ENCODE measurements at places on chromosomes 3 and 15. TPM values are rescaled to one million over a fixed set of nuclear protein-coding genes. Genes with fewer than 3 reads are reported as not detected.

DNA sequence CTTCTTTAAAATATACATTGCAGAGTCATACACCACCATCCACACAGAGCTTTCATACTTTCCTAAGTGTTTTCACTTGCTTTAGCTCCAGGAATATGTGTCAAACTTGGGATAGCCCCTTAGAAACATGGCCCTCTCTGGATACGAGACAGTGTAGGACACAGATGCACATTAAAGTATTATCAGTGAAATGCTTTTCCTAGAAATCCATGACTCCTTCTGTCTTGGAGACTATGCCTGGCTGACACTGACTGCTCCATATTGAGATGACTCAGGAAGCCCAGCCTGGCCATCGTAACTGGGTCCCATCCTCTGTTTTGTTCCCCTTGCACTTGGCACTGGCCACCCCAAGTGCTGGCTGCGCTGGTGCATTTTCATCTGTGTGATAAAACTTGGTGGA lies 204.8 kb downstream of the PDZRN3 start:
- no peak for DNase-seq

DNA sequence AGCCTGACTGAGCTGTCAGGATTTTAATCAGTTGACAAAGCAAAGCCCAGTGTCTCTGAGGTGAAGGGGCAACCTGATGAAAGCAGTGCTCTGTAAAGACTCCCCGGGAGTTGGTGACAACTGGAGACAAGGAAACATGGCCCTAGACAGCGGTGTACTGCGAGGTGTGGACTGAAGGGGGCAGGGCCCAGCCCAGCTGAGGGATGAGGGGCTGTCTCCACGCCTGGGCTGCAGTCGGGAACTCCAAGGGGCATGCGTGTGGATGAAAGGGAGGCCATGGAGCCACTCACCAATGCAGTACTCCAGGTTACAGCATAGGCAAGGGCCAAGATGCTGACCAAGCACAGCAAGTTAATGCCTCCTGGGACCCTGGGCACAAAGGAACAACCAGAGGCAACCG lies 45.1 kb downstream of the SCAP start:
- no peak for DNase-seq

GRCh38 chr3:72086042-72086742 lies 301.2 kb upstream of the PROK2 start:
- no peak for DNase-seq

- no peak for DNase-seq
Measured at GRCh38 chr3:56154297-56154696, 314.0 kb downstream of the ERC2 start.

The CTXN2 gene
- total RNA-seq, result not detected
